ENCODE measurements at places on chromosomes 12 and 14.

- DNase-seq: peak; percentile 29
Measured at GRCh38 chr14:100680439-100681051, 46.1 kb upstream of the DLK1 start.

- peak; percentile 81 for DNase-seq
Measured at GRCh38 chr14:75417674-75418073, 10.1 kb upstream of the JDP2 start.

- DNase-seq: no peak
Measured at GRCh38 chr12:18074001-18074400, 16.0 kb downstream of the RERGL start.

- peak; percentile 77 for DNase-seq
Measured at GRCh38 chr12:28909291-28909690, 239.8 kb upstream of the FAR2 start.

DNA sequence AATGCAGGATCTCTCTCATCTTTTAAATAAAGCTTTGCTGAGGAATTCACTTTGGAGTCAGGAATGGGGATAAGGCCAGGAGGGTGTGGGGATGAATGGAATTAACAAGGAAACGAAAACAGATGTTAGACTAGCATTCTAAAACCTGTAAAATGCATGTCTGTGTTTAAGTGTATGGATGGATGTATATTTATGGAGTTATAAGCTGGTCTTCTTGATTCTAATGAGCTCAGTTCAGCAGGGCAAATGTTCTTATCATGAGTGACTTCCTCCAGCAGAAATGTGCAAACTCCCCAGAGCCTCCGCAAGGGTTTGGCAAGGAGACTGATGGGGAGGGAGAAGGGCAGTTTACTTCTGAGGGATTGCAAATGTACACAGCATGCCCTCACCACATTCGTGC is 149.1 kb downstream of the NTF3 start:
- no peak for DNase-seq

- DNase-seq: no peak
Measured at GRCh38 chr12:118326991-118327390, 45.7 kb downstream of the TAOK3 start.

DNA sequence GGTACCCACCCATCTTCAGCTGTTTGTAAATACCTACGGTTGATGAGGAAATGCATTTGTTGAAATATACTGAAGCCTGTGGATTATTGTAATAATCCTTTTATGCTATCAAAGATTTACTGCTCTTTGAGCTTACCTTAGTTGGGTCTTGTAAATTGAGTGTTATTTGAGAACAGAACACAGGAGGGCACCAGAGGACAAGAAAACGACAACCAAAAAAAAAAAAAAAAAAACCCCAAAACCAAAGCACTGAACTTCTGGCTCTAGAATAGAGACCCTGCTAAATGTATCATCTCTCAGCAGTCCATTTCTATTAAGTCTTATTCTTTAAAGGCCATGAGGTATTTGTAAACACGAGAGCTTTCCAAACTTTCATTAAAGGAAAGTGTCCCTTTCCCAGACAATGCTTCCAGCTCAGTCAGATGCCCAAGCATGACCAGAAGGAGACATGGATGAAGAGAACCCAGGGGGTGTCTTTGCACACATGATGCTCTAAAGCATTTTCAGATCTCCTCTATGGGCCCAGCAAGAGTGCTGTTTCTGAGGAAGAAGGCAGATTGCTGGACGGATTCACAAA is 763.9 kb downstream of the NRXN3 start:
- DNase-seq: peak; percentile 62

DNA sequence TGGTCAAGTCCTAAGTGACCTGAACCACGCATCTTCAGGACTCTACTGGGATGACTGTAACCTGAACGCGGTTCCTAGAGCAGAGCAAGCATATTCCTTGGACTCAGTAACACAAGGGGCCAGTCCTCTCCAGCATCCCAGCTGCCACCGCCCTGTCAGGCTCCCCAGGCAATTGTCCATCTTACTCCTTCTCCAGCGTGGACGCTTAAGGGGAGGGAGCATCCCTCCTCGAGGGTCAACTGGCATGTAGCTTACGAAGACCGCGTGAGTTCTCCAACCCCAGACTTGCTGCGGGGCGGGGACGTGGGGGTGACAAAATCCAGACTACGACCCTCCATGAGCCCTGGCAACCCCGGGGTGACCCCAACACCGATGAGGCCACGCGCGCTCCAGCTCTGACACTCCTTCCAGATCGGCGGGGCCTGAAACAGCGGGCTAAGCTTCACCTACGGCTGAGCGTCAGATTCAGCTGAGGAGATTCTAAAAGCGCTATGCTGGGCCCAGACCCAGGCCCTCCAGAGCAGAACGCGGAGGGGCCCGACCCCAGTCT is 846 bp upstream of the MTHFD1 start:
- DNase-seq: peak; percentile 30

DNA sequence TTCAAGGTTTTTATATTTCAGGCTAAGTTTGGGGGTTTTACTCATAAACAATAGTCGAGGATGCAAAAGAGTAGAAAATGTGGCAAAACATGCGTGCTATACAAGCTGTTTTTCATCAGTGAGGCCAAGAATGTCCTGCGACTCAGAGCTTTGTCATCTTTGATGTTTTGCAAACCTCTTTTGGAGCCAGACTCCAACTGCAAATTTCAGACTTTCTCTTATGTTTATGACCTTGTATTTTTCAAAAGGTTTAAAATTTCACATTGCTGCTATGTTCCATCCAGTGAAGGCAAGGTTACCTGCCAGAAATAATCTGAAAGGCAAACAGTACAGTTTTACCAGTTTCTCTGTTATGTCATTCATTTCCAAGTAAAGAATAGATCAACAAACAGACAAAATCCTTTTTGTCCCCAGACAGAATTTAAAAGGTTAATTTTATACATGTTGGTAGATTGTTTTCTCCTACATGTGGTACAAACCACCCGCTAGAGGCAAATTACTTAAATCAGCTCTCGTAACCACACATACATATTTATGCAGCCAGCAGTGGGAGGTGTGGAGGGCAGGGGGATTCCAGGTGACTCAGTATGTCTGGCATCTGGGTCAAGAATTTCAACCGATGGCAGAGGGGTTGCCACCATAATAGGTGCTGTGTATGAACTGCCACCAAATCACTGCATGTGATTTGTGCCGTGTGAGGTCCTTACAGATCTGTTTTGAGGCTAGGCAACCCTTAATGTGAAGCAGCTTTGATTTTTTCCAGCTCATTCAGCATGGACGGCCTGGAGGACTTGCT is 119.8 kb upstream of the CPM start:
- DNase-seq: peak; percentile 68
